ENCODE measurements at places on chromosomes 3 and 15.

- no peak for DNase-seq
These were observed 22.2 kb upstream of the CLEC3B start for GRCh38 chr3:45003859-45004258.

DNA sequence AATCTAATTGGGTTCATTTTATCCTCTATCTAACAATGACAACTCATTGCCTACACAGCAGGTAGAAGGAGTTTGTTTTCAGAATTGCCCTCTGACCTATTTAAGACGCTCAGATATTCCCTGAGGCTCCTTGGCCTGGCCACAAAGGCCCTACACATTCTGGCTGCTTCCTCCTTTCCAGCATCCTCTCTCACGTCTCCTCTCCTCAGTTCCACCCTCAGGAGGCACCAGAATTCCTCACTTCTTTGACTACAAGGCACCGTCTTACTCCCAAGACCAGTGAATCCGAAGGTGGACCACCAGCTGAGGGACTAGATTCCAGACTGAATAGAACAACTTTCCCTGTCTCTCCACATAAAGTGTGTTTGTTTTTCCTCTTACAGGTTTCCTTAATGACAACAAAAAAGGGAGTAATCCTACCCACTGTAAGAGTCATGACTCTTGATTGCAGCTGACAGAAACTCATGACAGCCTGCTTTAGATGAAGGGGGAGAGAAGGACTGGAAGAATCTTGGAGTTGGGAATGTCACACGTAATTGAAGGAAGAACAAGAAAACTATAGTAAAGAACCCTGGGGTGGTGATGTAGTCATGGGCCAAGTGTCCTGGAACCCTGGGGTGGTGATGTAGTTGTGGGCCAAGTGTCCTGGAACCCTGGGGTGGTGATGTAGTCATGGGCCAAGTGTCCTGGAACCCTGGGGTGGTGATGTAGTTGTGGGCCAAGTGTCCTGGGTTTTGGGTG, 22.0 kb upstream of the MUC20 start:
- DNase-seq = no peak

- DNase-seq = no peak
These were observed 308.4 kb downstream of the PDCD6IP start for GRCh38 chr3:34106879-34107278.

DNA sequence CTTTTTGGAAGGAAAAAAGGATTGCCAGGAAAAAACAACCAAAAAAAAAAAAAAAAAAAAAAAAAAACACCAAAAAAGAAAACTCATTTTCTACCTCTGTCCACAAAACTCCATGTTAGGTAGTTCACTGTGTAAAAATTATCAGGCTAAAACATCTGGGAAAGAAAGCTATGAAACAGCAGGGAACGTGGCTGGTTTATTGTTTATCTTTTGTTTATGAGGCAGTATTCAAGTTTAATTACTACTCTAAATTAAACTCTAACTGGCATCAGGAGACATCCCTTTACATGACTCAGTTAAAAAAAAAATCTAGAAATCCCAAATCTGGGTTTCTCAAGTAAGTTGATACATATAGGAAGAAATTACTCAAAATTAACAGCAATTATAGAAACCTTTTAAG, 21.8 kb downstream of the MEIS2 start:
- DNase-seq = no peak

DNA sequence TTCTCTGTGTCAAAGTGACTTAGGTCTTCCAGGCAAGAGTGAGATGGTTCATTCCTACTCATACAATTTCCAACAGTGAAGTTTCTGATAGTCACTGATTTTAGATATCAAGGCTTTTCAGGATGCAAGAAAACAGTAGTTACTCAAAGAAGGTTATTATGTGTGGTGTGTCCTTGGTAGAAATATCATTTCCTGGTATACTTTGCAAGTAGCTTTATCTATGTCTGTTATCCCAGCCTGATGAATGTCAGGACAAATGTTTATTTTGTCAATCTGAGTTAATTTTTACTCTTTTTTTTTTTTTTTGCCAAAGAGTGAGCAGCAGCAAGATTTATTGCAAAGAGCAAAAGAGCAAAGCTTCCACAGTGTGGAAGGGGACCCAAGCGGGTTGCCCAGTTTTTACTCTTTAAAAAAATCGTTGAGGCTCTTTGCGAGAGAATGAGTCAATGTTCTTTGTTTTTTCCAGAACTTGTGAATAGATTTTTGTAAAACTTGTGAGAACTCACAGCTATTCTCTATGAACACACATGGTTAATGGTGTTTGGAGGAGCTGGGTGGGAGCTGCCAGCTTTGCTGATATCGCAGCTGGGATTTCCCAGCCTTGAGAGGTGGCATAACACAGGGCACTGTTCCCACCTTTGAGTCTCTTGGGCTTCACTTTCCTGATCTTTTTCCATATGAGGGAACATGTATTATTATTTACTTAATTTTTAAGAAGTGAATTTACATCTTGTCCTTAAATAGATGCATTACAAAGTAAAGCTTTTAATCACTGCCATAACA, 51.9 kb downstream of the SV2B start:
- DNase-seq = no peak

GRCh38 chr3:55012091-55012490, 84.2 kb upstream of the LRTM1 start:
- no peak for DNase-seq

DNA sequence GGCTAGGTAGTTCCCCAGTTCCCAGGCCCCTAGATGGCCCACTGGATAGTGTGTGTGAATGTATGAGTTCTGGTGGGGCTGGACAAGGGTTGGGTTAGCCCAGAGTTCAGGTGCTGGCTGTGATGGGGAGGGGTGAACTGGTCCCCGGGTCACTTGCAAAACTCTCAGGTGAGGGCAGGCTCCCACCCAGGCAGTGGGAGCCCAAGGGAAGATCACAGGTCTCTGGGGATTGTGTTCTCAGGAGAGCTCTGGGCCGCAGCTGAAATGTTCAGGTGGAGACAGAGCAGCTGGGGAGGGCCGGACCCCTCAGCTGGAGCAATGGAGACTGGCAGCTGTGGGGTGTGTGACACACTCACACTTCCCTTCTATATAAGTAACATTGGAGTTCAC, 12.8 kb upstream of the FAM98B start:
- DNase-seq = no peak

GRCh38 chr3:28645149-28645548, 296.5 kb upstream of the AZI2 start:
- DNase-seq = no peak

GRCh38 chr3:122890720-122891220, 95.9 kb downstream of the SLC49A4 start:
- DNase-seq = no peak

DNA sequence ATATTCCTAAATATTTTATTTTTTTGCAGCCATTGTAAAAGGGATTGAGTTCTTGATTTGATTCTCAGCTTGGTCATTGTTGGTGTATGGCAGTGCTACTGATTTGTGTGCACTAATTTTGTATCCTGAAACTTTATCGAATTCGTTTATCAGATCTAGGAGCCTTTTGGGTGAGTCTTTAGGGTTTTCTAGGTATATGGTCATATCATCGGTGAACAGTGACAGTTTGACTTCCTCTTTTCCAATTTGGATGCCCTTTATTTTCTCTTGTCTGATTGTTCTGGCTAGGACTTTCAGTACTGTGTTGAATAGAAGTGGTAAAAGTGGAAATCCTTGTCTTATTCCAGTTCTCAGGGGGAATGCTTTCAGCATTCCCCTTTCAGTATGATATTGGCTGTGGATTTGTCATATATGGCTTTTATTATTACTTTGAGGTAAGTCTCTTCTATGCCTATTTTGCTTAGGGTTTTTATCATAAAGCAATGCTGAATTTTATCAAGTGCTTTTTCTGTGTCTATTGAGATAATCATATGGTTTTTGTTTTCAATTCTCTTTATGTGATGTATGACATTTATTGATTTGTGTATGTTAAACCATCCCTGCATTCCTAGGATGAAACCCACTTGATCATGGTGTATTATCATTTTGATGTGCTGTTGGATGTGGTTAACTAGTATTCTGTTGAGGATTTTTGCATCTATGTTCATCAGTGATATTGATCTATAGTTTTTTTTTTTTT, 11.4 kb upstream of the SLC9A9 start:
- no peak for DNase-seq

DNA sequence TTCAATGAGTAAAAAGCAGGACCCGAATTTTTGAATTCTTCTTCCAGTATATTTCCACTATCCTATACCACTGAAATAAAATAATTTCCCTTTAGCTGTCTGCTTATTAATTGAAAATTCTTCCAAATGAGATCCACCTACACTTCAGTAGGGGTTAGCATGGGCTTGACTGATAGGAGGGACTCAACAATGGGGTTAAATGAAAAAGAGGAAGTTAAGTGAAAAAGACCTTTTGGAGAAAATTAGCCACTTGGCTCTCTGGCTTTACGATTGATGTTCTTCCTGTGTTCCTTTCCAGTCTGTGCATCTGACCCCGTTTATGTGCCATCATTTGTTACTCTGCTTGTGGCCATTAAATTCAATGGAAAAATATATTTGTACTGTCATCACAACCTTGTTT, 54.0 kb upstream of the GCNT3 start:
- no peak for DNase-seq

GRCh38 chr3:196378146-196378841, 40.1 kb upstream of the TM4SF19 start:
- no peak for DNase-seq

DNA sequence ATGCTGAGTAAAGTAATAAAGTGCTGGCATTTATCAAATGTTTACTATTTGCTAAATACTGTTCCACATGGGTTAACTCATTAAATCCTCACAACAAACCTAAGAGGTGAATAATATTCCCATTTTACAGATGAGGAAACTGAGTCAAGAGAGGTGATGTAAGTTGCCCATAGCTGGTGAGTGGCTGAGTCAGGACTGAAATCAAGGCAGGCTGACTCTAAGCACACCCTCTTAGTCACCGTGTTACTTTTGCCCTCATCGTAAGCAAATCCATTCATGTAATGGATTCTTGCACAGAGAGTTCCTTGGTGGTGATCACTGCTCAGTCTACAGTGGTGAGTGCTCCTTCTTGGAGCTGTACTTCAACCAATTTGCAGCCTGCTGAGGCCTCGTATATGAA, 28.9 kb upstream of the PTX3 start:
- DNase-seq = no peak

- DNase-seq = no peak
These were observed 29.7 kb upstream of the POLG start for GRCh38 chr15:89364341-89364740.

GRCh38 chr3:50737906-50738598, 63.3 kb downstream of the DOCK3 start:
- no peak for DNase-seq

- peak; percentile 40 for DNase-seq
These were observed 471.8 kb downstream of the MFSD1 start for GRCh38 chr3:159273608-159274007.

DNA sequence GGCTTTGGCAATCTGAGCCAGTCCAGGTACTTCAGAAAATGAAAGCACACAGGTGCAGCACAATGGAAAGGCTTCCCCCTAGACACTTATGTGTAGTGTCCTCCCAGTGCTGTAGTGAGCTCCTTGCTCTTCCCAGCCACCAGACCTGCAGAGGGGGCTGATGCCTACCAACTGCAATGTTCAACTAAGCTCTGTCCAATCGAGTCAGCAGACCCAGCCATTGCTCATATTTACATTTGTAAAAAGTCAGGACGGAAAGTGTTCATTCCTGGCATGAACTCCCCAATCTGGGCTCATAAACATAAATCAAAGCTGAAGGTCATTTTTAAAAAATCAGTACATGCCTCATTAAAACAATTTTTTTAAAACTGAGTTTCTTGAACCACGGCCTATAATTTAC, 73.0 kb downstream of the FOXP1 start:
- peak; percentile 87 for DNase-seq

- DNase-seq = no peak
These were observed 10.2 kb downstream of the GCSAM start for GRCh38 chr3:112122870-112123269.

GRCh38 chr3:179146911-179147513, 1.1 kb upstream of the PIK3CA start:
- DNase-seq = peak; percentile 81

DNA sequence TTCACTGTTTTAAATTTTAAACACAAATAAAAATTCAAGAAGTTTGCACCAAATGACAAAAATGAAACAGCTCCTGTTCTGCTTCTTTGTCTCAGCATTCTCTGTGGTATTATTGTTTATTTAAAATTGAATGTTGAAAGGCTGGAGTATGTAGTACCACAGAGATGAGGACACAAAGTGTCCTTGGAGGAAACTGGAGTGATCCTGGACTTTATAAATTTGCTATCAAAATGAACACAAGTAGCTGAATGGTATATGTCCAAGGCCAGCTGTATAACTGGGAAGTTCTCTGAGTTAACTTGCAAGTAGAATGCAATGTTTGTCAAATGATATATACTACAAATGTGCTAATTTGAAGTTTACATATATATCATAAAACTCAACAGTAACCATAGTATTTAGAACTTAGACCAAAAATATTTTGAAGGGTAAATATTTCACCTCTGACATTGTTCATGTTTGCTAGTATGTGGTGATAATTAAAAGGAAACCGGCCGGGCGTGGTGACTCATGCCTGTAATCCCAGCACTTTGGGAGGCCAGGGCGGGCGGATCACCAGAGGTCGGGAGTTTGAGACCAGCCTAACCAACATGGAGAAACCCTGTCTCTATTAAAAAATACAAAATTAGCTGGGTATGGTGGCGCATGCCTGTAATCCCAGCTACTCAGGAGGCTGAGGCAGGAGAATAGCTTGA, 12.3 kb downstream of the BTLA start:
- DNase-seq = peak; percentile 15

DNA sequence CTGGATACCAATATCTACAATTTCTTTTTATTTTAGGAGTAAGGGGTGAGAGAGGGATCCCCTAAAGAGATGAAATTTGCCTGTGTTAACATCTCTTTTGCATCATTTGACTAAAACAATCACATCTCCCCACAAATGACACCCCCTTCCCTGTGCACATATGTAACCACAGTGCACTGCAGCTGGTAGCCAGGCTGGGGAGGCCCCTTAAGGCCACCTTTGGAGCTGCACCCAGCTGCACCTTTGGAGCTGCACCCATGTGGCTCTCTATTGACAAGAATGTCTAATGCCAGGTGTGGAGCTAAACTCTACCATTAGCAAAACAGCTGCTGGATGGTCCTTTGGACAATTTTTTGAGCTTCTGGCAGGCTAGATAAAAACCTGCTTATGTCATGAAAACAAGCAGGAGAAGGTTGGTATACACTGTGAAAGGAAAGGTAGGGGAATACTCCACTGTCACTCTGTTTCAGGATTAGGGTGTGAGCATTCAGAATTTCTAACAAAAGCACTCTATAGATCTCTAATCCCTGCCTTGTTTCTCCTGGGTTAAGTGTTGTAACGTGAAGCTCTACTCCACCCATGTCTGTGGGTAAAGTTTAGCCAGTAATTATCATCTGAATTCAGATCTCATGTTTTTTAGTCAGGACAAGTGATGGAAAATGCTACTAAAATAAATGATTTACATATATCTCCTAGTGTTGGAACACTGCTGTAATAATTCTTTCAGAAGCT, 52.1 kb downstream of the TFG start:
- DNase-seq = no peak

GRCh38 chr15:84398763-84399701, 163.5 kb downstream of the GOLGA6L4 start:
- no peak for DNase-seq

GRCh38 chr15:72722071-72722696, 36.2 kb downstream of the BBS4 start:
- peak; percentile 78 for DNase-seq
